ENCODE measurements at places on chromosomes 3 and 15.
A peak's percentile ranks its signal among the peaks of the same experiment; 100 is the strongest.

DNA sequence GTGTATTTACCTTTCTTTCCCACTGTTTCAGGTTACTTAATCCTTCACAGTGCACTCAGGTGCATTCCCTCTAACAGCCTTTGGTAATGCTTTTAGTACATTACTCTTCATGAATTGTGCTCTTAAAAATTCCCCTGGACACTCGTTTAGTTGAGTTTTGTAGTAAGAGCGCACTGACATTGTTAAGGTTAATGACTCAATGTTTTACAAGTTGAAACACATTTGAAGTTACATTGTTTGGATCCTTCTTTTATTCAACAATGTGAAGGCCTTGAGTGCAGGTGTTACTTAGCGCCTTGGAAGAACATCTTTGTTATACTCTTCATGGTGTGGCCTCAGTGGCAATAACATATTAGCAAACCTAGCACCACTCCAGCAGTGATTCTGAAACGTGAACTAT is 739.6 kb downstream of the NAALADL2 start:
- no peak for DNase-seq

DNA sequence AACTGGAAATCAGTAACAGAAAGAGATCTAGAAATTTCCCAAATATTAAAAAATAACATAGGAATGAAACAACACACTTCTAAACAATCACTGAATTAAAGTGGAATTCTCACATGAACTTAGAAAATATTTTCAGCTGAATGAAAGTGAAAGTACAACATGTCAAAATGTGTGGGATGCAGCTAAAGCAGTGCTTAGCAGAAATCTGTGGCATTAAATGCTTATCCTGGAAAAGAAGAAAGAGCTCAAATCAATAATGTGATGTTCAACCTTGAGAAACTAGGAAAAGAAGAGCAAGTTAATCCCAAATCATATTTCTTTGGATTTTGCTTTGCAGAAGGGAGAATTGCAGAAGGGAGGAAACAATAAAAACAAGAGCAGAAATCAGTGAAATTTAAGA is 98.2 kb upstream of the NR2E3 start:
- no peak for DNase-seq

DNA sequence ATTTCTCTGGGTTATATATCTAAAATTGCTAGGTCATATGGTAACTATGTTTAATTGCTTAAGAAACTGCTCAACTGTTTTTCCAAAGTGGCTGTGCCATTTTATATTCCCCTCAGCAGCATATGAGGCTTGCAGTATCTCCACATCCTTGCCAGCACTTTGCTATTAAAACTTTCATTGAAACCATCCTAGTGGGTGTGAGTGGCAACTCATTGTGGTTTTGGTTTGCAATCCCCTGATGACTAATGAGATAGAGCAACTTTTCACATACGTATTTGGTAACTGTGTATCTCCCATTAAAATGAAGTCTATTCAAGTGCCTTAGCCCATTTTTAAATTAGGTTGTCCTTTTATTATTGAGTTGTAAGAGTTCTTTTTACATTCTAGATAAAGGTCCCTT is 17.3 kb downstream of the KPNA1 start:
- DNase-seq = peak; percentile 31

DNA sequence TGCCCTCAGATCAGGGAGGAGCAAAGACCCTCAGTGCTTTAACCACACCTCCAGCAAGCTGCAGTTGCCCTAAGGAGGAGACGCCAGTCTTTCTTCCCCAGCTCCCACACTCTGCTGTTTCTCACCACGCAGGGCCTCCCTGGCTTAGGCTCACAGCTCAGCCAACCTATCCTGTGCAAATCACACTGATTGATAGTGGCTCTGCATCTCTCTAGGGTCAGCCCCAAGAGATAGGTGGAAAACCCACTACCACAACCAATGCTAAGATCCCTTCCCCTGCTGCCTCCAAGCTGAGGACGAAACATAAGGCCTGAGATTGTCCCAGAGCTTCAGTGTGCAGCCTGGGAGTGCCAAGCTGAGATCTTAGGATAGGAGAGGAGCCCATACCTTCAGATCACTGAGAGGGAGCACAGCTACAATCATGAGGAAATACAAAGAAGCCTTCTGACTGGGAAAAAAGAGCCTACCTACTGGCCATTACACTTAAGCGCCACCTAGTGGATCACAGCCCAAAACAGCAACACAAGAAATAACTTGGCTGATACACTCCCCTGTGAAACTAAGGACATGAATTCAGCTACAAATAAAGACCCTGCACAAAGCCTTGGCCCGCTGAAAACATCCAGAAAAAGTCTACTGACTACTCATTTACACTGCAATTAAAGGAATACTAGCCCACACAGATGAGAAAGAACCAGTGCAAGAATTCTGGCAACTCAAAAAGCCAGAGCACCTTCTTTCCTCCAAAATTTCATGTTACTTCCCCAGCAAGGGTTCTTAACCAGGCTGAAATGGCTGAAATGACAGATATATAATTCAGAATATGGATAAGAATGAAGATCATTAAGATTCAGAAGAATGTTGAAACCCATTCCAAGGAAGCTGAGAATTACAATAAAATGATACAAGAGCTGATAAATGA is 271.5 kb upstream of the DCBLD2 start:
- DNase-seq = peak; percentile 75

- no peak for DNase-seq
These were observed 1.3 kb downstream of the CCDC80 start for GRCh38 chr3:112639455-112640225.

GRCh38 chr15:38878926-38879325 is 314.3 kb upstream of the RASGRP1 start:
- no peak for DNase-seq

DNA sequence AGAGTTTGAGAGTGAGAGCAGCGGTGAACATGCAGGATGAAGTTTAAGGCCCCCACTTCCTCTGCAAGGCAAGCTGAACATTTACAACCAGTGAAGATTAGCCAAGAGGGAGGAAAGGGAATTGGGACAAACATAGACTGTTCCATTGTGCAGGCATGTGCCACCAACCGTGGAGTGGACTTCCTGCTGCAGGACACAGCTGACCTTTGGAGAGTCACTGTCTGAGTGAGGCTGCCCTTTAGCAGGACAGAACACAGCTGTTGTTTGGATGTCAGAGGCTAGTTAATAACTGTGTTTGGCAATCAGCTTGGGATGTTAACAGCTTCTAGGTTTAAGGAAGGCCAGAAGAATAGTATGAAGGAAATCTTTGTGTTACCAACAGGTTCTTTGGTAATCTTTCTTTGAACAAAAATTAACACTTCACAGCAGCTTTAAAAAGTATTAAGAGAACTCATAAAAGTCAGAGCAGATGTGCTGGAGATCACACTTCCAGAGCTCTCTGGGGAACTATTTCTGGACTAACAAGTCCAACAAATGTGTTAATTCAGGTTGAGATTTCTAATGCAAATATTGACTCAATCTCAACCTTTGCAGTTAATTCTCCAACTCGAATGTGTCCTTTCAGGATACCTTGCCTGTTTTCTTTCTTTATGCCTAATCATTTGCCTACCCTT is 31.4 kb downstream of the CTDSPL start:
- DNase-seq = no peak

GRCh38 chr3:140365872-140366697 is 311.8 kb upstream of the TRIM42 start:
- no peak for DNase-seq

DNA sequence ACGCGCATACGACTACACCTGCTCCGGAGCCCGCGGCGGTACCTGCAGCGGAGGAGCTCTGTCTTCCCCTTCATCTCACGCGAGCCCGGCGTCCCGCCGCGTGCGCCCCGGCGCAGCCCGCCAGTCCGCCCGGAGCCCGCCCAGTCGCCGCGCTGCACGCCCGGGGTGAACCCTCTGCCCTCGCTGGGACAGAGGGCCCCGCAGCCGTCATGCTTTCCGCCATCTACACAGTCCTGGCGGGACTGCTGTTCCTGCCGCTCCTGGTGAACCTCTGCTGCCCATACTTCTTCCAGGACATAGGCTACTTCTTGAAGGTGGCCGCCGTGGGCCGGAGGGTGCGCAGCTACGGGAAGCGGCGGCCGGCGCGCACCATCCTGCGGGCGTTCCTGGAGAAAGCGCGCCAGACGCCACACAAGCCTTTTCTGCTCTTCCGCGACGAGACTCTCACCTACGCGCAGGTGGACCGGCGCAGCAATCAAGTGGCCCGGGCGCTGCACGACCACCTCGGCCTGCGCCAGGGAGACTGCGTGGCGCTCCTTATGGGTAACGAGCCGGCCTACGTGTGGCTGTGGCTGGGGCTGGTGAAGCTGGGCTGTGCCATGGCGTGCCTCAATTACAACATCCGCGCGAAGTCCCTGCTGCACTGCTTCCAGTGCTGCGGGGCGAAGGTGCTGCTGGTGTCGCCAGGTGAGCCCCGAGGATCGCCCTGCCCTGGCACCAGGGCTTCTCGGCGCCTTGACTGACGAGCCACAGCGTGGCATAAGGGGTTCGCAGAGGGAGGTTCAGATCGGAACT is 420 bp downstream of the SLC27A2 start:
- no peak for DNase-seq
